Pons (tissue), 1 donor: ENCODE measurements at places on chromosomes 5 and 9.

- no peak for DNase-seq
Measured at GRCh38 chr5:97087138-97087537, 55.3 kb downstream of the LIX1 start.

GRCh38 chr9:28999057-28999456 lies 1425.8 kb upstream of the C9orf72 start:
- no peak for DNase-seq

- no peak for DNase-seq
Measured at GRCh38 chr9:124754289-124754688, 16.8 kb downstream of the NR6A1 start.

DNA sequence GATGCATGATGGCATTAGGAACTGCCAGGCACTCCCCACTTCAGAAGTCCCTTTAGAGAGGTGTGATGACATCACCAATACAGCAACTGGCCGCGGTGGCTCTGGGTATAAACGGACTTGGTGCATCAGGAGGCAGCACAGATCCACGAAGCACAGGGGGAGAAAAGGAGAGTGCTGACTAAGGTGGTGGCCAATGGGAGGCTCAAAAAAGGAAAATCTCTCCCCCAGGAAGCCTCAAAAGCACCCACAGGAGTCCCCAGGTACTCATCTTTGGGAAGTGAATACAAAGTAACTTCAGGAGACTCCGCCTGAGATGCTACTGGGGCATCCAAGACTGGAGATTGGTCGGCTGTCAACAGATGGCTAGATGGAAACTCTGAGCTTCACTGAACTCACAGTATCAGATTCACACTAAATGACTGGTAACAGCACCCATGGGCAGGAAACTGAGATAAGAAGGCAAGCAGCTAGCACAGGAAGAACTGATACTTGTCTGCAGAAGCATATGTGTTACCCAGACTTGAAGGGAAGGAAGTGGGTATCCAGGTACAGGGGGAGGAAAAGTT lies 7.6 kb downstream of the TTC39B start:
- DNase-seq = no peak

GRCh38 chr9:131524665-131525315 lies 6.3 kb downstream of the UCK1 start:
- no peak for DNase-seq

- no peak for DNase-seq
Measured at GRCh38 chr9:8424786-8425410, 625.3 kb upstream of the DMAC1 start.

- peak; percentile 93 for DNase-seq
Measured at GRCh38 chr5:56659971-56660370, 155.4 kb upstream of the MAP3K1 start.

DNA sequence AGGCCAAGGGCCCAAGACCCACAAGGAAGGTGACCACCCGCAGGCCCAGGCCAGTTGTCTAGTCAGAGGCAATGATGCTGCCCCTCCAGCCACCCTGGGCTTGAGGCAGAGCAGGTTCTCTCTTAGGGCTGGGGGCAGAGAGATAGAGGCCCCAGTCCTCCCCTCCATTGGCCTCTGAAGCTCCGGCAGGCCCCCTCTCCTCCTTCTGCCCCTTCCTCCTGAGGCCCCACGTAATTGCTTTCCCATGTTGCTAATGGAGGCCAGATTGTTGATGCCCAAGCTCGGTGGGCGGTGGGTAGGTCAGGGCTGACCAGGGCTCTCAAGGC lies 26.6 kb upstream of the ENHO start:
- no peak for DNase-seq

GRCh38 chr5:135053989-135054388 lies 20.0 kb upstream of the PITX1 start:
- DNase-seq = no peak

GRCh38 chr5:79590396-79590999 lies 21.7 kb upstream of the TENT2 start:
- DNase-seq = peak; percentile 64

- DNase-seq = no peak
Measured at GRCh38 chr5:110951373-110951791, 120.1 kb upstream of the TSLP start.

- DNase-seq = no peak
Measured at GRCh38 chr5:57575839-57576238, 93.2 kb upstream of the ACTBL2 start.

GRCh38 chr5:96026406-96027041 lies 64.9 kb upstream of the ELL2 start:
- DNase-seq = no peak
